ENCODE measurements at places on chromosomes 1 and 21. TPM values are rescaled to one million over a fixed set of nuclear protein-coding genes. Genes with fewer than 3 reads are reported as not detected.

Gene PPIH
- 93.6 TPM for total RNA-seq

Gene GPR25
- total RNA-seq: not detected

Gene BRDT
- total RNA-seq: not detected

Gene OR10J1
- total RNA-seq: not detected

Gene LIN28A
- not detected for total RNA-seq

Gene GIPC2
- 0.39 TPM for total RNA-seq

DNA sequence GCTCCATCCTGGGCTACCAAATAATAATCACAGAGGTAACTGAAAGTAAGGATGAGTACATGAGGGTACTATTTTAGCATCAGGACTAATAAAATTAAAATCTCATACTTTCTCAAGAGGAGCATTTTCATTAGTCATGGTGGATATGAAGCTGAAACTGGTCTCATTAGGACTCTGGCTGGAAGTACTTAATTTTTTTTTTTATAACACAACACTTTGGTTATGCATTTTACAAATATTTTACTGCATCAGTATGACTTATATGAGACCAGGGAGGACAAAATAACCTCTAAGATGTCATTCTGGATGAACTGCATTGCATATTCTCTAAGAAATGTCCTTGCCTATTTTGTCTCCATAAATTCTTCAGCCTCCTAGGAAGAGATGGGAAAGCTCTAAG, 290.9 kb downstream of the HLX start:
- DNase-seq: no peak

DNA sequence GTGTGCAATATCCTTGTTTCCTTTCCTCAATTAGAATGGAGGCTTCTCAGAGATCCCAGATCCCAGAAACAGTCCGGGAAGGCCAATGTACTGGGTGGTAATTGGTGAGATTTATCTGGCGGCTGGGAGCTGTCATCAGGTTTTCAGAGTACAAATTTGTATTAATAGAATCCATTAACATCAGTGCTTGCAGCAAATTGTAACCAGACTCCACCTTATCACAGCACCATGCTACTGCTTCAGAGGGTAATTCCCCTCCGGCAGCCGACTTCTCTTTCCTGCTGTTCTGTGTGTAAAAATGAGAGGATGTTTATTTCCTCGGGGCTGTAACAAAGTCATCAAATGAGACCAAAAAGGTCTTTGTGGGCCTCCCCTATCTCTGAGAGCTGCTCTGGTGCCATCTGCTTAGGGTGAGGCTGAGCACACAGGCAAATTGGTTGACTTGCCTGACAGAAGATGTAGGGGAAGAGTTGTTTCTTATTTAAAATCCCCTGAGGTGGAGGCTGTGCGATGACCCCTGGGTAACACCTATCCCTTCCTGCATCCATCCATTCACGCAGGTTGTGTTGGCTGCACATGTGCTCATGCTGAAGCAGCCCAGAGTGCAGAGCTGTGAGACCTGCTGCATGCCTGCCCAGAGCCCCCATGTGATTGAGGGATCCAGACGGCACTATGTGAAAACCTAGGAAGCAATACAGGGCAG, 19.2 kb downstream of the NFASC start:
- DNase-seq: no peak

- DNase-seq: no peak
Observed at GRCh38 chr1:46452931-46453325, 36.7 kb upstream of the DMBX1 start.

GRCh38 chr1:43286115-43286514, 734 bp upstream of the C1orf210 start:
- DNase-seq: no peak

- DNase-seq: no peak
Observed at GRCh38 chr1:48683839-48684238, 92.9 kb downstream of the BEND5 start.

GRCh38 chr1:53048960-53049573, 12.9 kb upstream of the PODN start:
- DNase-seq: no peak

DNA sequence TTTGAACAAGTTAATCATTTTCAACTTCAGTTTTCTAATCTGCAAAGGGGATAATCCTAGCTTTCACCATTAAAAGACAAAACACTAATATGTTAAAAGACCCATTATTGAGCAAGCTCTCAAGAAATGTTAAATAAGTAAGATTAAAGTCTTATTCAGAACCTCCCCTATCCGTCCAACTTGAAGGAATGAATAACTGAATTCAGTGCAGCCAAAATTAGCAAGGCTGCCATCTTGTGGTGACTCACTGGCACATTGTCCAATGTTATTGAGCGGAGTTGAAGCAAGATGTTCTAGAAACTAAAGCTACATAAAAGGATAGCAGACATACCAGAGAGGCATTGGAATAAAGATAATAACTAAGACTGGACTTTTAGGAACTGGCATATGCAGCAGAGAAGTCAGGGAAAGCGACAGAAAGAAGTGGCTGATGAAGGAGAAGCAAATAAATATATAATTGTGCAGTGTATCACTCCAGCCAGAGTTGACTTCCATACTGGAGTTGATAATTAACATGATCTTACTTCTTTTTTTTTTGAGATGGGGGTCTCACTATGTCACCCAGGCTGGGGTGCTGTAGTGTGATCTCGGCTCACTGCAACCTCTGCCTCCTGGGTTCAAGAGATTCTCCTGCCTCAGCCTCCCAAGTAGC, 8.2 kb upstream of the CAP1 start:
- peak; percentile 35 for DNase-seq

DNA sequence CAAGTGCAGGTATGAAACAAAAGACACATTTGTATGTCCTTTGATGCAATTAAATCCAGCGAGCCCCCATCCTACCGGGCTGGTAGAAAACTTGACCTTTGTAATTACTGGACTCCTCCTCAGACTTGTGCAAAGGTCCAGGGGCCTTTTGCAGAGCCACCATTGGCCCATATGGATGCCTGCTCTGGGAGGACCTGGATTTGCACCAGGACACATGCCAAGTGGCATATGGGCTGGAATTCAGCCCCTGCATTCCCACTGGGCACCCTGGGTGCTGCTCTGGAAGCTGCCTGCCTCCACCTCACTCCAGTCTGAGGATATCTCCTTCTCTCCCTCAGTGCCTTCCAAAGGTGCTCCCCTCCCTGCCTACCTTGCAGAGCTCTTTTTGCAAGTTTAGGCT, 36.0 kb downstream of the LACTBL1 start:
- no peak for DNase-seq

DNA sequence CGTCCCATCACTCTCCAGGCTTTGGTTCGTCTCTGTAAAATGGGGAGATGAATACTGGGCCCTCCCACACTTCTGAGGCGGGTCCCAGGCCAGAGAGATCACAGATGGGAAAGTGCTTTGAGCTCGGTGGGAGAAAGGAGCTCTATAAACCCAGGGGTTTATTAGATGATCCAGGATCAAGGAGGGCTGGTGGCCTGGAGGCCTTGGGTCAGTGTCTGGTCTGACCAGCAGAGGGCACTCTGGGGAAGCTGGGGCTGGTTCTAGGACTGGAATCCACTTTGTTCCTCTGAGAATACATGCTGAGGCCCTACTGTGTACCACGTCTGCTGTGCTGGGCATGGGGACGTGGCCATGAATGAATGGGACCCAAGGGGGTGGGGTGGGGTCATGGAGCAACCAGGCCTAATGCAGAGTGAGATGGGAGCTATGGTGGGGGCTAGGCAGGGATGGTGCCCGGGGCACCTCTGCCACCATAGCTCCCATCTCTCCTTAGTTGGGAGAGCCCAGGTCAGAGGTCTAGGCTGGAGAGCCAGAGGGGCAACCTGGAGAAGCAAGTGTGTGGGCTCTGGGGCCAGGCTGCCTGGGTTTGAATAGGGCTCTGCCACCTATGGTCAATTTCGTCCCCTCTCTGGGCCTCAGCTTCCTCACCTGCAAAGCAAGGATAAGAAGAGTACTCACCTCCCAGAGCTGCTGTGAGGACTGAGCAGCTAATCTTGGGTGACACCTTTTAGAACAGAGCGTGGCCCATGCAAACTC, 9.0 kb upstream of the FAM131C start:
- DNase-seq: no peak

DNA sequence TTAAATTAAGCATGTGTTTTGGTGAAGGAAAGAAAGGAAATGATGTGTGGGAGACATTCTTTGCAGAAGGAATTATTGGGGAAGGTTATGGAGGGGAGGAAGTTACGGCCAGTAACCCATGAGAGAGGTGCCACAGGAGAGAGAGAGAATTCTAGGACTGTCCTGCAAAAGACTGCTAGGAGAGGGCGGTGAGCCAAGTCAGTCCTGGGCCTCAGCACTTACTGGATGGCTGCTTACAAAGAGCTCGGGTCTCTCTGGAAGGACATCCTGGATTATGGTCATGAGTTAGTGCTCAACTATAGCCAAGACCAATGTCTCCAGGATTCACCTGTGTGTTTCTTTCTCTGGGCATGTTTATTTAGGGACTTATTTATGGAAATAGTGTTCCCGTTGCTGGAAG, 74.4 kb upstream of the HSD17B7 start:
- DNase-seq: no peak

GRCh38 chr21:15679630-15680029, 50.2 kb upstream of the USP25 start:
- DNase-seq: no peak

- no peak for DNase-seq
Observed at GRCh38 chr1:156692925-156693847, 12.2 kb downstream of the CRABP2 start.

GRCh38 chr1:206846487-206846886, 18.9 kb upstream of the IL20 start:
- no peak for DNase-seq

- no peak for DNase-seq
Observed at GRCh38 chr1:230896779-230897178, 28.5 kb upstream of the C1orf198 start.

DNA sequence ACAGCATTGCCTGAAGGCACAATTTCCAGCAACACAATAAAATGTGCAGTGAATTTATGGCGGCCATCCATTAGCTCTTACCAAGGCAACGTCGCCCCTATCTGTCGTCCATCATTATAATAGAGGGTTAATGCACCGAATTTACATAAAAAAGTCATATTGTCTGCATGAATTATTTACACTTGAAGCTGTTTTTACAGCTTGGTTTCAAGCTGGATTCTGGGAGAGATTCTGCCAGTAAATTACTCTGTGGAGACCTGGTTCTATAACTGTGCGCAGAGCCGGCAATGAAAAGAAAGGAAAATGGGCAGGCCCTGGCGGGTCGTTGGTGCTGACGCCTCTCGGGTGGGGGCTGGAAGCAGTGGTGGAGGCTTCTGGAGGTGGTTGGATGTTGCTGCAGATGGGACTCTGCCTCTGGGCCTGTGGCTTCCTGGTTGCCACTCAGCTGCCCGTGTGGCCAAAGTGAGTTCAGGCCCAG, 48.9 kb upstream of the POU3F1 start:
- no peak for DNase-seq

DNA sequence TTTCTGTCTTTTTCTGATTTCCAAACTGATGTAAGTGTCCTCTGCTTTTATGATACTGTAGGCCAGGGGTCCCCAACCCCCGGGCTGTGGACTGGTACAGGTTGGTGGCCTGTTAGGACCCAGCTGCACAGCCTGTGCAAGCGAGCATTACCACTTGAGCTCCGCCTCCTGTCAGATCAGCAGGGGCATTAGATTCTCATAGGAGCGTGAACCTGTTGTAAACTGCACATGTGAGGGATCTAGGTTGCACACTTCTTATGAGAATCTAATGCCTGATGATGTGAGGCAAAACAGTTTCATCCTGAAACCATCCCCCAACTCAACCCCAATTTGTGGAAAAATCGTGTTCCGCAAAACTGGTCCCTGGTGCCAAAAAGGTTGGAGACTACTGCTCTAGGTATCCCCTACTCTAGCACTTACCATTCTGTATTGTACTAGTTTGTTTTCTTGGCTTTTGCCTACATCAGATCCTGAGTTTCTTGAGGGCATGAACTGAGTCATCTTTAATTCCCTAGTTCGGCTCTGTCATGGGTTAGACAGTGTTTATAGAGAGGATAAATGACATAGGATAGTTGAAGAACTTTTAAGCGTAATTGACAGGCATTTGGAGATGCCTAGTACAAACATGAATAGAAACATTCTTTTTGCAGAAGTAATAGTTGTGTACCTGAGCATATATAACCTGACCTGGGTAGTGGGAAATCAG, 4.1 kb downstream of the ABCD3 start:
- DNase-seq: no peak

Data from activated naive CD4-positive, alpha-beta T cell treated with anti-CD3 and anti-CD28 coated beads, Interleukin-2, amount 50 U/mL, for 72 hours (primary cell).